ENCODE measurements at places on chromosomes 12 and 14.
A peak's percentile ranks its signal among the peaks of the same experiment; 100 is the strongest.

- no peak for DNase-seq
Observed at GRCh38 chr12:114406984-114407841, 1.3 kb upstream of the TBX5 start.

GRCh38 chr12:64400041-64400440 lies 4.2 kb upstream of the XPOT start:
- DNase-seq: no peak

DNA sequence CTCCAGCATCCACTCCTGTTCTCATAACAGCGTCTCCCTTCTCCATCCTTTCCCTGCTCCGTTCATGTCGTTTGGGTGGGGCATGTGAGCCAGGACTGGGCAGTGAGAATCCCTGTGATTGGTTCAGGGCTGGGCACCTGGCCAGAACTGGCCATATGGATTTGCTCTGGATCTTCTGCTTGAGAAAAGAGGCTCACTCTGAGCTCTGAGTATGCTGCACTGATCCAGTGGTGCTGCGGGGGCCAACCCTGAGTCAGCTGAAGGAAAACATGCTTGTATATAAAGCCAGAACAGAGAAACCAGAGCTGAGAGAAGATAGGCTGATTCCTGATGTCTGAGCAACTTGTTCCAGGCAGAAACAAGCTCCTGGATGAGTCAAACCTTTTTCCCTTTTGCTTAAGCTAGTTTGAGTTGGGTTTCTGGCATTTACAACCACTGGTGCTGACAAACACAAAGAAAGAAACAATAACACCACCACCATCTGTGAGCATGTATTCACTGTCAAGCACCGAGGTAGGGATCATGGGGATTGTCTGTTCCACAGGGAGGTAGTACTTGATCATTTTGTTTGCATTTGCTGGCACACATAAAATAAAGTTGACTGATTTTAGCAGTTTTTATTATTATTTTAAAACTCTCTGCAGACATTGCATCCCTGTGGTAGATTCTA lies 14.0 kb upstream of the HPD start:
- no peak for DNase-seq

DNA sequence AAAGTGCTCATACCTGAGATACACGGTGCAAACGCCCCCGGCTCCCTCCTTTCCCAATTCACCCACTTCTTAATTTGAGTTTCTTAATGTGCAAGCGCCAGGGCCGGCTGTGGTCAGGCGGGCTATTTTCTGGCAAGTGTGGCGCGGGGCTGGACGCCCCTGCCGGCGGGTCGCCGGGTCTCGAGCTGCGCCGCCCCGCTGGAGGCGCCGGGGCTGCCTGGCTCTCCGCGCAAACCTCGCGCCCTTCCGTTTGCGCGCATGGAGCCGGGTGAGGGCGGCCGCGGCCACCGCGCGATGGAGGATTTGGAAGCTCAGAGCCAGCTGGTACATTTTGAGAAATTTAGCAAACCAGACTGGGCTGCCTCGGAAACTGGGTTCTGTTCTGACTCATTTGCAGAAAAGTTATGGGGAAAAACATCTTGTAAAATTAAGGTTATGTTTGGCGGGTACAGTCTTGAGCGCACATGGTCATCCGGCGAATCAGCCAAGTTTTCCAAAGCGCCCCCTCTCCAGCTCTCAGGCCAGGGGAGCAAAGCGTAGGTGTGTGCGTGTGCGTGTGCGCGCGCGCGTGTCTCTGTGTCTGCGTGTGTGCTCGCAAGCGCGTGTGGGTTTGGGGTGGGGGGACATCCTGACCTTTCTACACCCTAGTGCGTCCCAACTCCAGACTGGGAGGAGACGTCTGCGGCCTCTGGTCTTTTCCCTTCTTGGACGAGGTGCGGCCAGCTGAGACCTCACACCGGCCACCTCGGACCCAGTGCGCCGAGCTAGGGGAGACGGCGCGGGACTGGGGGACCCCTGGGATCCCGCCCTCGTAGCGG lies 6.5 kb upstream of the OTX2 start:
- DNase-seq: no peak

DNA sequence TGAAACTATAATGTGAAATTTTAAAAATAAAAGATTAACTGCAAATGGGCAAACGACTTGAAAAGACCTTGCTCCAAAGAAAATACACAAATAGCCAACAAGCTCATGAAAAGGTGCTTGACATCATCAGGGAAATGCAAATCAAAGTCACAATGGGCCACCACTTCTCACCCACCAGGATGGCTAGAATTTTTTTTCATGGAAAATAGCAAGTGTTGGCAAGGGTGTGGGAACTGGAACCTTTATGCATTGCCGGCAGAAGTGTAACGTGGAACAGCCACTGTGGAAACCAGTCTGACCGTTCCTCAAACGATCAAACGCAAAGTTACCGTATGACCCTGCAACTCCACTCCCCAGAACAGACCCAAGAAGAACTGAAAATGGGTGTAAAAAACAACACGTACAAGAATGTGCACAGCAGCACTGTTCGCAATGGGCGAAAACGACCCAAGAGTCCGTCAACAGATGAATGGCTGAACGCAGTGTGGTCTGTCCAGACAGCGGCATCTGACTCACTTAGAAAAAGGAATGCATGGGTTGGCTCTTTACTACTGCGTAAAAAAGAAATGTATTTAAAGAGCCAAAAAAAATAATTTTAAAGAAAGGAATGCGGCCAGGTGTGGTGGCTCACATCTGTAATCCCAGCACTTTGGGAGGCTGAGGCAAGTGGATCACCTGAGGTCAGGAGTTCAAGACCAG lies 40.2 kb downstream of the SCARB1 start:
- DNase-seq: no peak

DNA sequence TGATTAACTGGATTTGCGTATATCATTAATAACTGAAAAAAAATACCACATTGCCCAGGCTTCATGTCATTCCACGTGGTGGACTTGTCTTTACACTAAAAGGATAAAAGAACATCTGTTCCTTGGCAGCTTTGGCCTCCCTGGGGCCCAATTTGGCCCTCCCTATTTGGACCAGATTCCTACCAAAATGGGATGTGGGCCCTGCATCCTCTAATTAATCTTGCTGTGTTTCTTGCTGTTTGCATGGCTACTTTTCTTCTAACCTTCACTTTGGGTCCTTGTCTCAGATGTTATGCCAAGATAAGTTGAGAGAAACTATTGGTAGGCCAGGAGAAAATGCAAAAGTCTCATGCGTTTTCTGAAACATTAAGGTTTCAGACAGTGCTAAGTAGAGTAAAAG lies 57.5 kb downstream of the PTHLH start:
- no peak for DNase-seq

GRCh38 chr14:35387219-35387618 lies 17.3 kb downstream of the NFKBIA start:
- no peak for DNase-seq

- DNase-seq: no peak
Observed at GRCh38 chr14:72863216-72864006, 30.5 kb downstream of the DPF3 start.

DNA sequence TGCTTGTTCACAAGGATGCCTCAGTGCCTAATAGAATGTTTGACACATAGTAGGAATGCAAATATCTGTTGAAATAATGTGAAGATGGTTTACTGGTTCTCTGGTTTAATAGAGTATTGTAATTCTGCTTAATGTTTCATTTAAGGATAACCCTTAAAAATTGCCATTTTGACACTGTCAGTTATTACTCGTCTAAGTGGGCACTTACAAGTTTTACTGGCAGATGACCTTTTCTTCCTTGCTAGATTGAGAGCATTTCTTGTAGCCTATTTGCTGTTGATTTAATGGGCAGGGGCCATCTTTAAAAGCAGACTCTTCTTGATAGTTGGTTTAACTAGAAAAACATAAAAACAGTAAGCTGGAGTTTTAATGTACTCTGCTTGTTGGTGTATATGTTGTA lies 1.9 kb downstream of the TMEM263 start:
- no peak for DNase-seq

GRCh38 chr12:40446385-40446784 lies 221.6 kb downstream of the LRRK2 start:
- DNase-seq: no peak

DNA sequence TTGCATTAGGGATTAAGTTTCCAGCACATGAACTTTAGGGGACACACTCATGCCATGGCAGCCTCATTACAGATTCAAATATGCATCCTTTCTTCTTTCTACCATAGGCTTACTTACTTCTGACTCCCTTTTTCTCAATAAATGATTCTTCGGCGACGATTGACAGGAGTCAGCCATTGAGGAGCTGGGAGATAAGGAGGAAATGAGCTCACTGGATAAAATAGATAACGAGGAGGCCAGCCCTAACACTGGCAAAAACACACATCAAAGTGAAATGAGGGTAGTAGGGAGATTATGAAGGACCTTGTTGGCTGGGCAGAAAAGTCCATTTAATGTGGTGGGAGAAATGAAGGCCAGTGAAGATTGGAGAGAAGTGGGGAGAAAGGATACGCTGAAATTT lies 172.2 kb downstream of the SLC41A2 start:
- DNase-seq: no peak

- no peak for DNase-seq
Observed at GRCh38 chr12:2650261-2651067, 144.3 kb upstream of the FKBP4 start.

- DNase-seq: peak; percentile 97
Observed at GRCh38 chr14:89955745-89956660, at the start of gene TDP1. TSS of gene TDP1 (plus strand) at chr14:89955927. CDS start at chr14:89963115, 7,188 bp downstream.

DNA sequence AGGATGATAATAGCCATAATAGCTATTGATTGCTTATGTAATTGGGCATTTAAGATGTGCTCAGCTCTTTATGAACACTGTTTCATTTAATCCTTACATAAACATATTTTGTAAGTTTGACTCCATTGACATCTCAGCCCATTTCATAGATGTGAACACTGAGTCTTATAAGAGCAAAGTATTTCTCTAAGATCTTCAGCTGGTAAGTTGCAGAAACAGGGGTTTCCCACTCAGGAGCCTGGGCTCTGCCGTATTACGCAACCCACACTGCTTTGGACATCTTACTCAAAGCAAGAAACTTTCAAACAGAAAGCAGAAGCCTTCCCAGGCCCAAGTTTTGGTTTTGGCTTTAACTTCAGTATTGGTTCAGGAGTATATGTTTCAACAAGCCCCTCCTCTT lies 705.1 kb downstream of the MED13L start:
- no peak for DNase-seq

DNA sequence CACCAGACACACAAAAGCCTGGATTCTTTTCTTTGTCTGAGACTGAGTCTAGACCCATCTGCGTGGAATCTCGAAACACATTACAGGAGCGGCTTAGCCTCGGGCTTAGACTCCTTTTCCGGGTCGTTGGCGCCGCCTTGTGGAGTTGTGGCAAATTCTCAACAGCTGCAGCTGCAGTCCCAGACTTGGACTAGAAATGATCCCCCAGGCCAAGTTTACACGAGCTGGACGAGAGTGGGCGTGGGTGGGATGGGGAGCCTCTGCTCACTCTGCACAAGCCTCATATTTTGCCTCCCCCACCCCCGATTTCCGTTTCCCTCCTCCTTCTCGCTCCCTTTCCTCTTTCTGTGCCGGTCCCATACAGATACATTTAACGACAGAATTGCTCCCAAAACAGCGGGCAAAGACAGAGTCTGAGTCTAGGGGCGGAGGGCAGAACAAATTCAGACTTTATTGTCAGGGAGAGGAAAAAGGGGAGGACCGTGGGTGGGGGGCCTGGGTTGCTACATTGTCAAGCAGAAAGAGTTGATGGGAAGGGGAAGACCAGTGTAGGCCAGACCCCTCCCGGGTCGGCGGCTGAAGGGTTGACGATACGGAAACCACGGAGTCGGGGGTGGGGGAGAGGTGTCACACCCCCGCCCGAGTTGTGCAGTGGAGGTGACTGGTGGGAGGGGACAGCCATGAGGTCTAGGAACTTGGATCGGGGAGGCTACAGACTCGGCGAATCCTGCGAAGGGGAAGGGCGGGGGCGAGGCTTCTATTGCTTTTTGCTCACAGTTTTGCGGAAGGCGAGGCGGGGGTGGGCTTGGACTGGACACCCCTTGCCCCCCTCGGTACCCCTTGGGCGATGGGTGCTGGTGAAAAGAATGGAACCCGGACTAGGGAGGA lies 4.7 kb upstream of the GPR84 start:
- DNase-seq: peak; percentile 56

DNA sequence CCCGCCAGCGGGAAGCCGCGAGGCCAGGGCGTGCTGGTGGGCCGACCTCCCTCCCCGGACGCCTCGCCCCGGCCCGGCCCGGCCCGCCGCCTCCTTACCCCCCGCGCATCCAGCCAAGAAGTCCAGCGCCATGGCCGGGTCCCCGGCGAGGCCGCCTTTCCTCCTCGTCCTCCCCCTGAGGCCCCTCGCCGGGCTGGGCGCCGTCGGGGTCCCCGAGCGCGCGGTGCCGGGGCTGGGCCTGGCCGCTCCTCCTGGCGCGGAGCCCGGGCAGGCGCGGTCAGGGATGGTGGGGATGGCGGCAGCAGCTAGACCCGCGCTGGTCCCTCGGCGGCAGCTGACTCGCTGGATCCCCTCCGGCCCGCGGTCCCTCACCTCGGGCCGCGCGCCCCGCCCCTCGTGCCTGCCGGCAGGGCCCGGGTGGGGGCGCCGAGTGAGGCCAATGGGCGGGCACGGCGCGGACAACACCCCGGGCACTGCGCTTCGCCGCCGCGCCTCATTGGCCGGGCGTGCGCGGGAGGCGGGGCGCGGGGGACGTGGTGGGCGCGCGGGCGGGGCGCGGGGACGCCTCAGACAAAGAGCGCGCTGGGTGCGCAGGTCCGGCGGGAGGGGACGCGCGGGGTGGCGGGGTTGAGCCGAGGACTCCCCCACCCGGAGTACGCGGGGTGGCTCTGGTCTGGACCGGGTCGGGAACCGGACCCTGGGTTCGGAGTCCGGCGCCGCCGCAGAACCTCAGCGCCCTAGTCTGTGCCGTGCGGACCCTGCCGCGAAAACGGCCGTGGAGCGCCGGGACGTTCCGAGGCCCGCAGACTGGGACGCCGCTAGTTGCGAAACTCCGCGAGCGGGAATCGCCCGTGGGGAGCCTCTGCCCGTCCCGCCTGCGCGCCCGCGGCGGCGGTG lies at the start of gene SLC25A29:
SLC25A29 (minus strand) TSS at position 344 of the 897 bp plus-strand sequence; CDS start at position 132, 212 bp downstream.
- DNase-seq: peak; percentile 94

- DNase-seq: no peak
Observed at GRCh38 chr14:64983439-64984310, 3.0 kb upstream of the FNTB start.

- DNase-seq: no peak
Observed at GRCh38 chr14:100660882-100661635, 65.6 kb upstream of the DLK1 start.

DNA sequence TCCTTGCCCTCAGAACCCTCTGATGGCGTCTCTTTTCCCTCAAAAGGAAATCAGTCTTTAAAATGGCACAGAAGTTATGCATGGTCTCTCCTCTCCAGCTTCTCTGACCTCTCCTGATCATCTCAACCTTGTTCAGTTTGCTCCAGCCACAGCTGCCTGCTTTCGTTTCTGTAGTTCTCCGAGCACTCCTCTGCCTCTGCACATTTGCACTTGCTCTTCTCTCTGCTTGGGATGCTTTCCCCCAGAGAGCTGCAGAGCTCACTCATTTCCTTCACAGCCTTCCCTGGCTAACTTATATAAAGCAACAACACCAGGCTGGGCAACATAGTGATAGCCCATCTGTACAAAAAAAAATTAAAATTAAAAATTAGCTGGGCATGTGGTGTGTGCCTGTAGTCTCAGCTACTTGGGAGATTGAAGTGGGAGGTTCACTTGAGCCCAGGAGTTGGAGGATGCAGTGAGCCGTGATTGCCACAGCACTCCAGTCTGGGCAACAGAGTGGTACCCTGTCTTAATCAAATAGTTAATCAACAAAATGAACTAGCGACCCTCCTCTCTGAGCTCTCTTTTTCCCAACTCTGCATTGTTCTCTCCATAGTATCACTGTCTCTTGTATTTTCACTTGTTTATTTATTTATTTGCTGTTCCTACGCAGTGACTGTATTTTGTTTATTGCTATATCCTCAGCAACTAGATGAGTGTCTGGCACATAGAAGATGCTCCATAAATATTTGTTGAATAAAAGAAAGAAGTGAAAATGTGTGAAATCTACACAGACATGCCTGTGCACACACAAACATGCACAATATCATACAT lies 37.7 kb downstream of the PPFIBP1 start:
- no peak for DNase-seq
